KG1 (cell line): ENCODE measurements at places on chromosomes 6 and 20.

DNA sequence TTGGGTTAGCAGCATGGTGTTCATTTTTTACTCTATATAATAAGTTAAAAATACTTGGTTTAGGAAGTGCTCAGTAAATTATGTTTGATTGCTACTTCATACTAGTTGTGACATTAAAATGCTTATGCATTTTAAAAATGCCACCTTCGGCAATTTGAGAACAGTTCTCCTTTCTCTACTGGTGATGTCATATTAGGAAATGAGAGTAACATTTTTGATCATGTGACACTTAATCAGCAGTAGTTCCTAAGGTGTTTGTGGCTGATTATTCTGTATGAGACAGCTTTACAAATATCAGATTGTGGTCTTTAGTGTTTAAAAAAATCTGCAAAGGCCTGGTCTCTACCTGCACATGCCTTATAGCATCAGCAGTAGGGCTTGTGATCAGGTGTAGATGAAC, 4.4 kb downstream of the GZF1 start:
- DNase-seq = no peak

DNA sequence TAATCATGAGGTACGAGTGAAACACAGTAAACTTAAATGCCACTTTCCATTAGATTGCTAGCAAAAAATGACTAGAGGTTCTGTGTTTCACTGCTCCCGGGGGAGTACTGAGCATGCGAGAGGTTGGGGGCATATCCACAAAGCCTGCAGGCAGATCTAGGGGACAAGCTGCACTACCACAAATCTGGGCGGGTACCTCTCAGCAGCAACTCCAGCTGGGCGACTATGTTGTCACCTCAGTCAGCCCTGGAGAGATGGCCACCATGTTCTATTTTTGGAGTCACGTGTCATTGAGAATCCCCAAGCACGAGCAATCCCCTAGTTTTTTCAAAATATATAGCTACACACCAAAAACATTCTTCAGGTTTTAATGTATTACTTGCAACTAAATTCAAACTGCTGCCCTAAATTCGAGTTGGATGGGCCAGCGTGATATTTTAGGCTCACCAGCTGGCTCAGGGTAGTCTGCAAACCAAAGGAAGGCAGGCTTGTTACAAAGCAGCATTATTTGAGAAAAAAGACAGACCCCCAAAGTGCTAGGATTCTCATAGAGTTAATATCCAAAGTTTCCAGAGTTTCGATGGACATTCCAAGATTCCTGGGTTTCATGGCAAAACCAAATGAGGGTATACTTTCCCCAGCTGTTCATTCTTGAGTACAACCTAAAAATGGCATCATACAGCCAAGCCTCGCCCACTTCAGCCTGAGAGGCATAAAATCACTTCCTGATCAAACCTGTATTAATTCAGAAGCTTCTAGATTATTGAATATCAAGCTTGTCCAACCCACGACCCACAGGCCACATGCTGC, 24.1 kb upstream of the MYLIP start:
- no peak for DNase-seq

- DNase-seq = no peak
These were observed 217.0 kb downstream of the DLL1 start for GRCh38 chr6:170073846-170074245.

GRCh38 chr6:89727501-89727900, 89.0 kb upstream of the LYRM2 start:
- DNase-seq = no peak

DNA sequence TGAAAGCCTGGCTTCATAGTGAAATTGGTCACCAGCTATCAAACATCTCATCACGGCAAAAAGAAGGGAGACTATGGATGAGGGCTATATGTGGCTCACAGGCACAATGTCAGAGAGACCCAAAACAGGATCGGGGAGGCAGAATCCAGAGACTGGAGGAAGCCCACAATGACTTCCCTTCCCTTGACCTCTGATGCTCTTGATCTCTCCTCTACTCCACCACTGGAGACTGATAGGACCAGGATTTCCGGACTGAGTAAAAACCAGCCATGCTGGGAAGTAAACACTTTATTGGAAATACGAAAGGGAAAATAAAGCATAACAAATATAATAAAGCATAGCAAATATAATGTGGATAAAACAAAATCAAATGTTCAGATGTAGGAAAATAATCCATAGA, 597.3 kb downstream of the UTRN start:
- DNase-seq = no peak

DNA sequence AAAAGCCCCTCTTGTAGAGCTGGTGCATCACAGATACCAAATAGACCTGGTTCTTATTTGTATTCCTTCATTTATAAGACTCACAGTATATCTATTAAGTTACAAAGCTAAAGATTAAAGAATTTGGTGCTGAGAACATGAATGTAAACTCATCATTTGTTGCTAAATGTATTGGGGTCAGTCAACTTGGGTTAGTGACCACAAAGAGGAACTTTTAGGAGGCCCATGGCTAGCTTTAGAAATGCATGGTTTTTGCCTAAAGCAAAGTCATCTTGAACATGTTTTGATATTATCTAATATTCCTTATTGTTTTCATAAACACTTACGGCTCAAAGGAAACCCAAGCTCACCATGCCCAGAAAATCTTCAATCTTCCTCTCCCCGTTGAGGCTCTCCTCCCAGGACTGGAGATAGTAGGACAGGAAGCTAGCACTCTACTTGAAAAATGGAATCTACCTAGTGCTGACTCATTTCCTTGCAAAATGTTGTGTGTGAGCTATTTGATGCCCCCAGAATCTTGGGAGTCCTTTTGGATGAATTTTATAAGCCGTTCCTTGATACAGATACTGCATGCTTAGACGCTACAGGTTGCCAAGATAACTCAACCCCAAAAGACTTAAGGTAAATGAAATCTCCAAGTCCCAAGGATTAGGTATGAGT, 121.4 kb downstream of the BMP2 start:
- no peak for DNase-seq

DNA sequence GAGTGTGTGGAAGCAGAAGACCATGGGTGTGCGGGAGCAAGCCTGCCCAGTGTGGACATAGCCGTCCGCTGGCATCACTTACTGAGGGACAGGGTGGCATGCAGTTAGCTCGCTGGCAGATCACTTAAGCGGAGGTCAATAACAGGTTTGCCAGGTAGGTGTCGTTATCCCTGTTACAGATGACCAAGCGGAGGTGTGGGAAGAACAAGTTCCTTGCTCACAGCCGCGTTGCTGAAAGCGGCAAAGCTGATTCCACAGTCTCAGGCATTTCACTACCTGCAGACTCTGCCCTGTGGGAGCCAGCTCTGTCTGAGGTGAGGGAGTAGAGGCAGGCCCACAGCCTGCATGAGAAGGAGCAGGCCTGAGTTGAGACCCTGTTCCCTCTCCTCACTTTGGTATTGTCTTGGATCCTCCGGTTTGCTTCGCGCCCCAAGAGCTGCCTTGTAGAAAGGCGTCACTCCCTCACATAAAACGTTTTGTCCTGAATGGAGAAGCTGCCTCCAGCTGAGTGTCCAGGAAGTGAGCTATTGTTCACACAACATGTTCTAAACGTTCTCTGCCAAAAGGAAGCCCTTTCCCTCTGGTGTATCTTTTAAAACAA, 96.9 kb downstream of the TCP11 start:
- DNase-seq = no peak
